GM13977 (cell line): ENCODE measurements at places on chromosomes 7 and 10.

GRCh38 chr10:95860166-95860940 is 47.4 kb upstream of the CC2D2B start:
- no peak for DNase-seq

DNA sequence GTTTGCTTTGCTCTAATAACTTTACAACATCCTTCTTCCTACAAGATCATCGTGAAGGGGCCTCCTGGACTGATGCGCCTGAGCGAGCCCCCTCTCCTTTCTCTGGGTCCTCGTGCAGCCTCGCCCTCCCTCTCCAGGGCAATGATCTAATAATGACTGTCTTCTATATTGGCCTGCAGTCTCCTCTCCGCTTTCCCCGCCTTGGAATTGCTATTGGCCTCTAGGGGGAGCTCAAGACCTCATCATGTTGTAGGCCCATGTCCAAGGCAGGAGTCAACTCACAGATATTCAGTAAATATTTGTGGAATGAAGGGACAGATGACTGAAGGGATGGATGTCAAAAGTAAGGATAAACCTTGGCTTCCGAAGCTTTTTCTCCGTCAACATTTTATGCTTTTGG is 1180.3 kb downstream of the TYW1 start:
- DNase-seq, result no peak

GRCh38 chr10:24603333-24603732 is 120.4 kb downstream of the ARHGAP21 start:
- DNase-seq, result no peak

GRCh38 chr10:8962249-8962648 is 907.8 kb downstream of the GATA3 start:
- DNase-seq, result no peak

DNA sequence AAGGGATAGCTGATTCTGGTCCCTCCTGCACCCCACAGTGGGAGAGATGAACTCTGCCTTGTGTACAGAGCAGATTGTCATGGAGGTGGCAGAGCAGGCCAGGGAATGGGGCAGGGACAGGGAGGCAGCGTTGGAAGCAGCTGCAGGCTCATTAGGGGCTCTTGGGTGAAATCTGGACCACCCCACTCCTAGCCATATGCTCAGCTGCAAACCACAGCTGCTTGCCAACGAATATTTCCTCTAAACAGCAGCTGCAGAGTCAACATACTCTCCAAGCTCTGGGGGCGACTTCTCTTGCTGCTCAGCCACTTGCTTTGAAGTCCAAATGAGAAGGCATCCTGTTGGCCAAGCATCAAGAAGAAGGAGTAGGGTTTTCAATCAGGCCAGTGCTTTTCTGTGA is 302.3 kb upstream of the AUTS2 start:
- no peak for DNase-seq

- peak; percentile 40 for DNase-seq
Measured at GRCh38 chr7:133434246-133434865, 181.5 kb downstream of the EXOC4 start.

GRCh38 chr7:111985798-111986197 is 220.4 kb downstream of the DOCK4 start:
- DNase-seq, result no peak

DNA sequence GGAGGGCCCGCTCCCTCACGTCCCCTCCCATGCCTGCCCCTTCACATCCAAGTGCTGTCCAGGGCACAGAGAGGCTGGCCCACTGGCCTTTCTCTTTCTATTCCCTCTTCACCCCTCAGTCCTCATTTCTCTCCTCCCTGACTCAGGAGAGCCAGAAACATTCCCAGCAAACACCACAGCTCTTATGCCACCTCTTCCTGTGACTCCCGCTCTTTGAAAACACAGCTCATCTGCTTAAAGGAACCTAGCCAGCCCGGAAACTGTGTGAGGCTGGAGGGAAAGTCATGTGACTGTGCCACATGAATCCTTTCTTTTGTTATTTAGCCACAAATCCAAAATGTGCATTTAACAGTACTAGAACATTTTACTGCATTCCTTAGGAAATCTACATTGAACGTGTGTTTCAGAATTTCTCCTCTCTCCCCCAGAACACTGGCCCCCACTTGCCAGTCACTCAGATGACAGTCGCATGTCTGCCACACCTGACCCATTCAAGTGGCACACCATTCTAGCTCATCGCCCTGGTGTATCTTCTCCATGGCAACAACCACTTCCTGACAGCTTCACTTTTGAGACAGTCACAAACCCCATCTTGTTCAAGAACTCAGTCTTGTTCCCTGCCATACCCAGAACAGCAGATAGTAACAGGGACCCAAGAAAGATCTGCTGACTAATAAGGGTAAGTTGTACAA is 42.8 kb downstream of the GRB10 start:
- DNase-seq, result no peak

- DNase-seq, result no peak
Measured at GRCh38 chr7:55498142-55498541, 74.2 kb downstream of the VOPP1 start.

DNA sequence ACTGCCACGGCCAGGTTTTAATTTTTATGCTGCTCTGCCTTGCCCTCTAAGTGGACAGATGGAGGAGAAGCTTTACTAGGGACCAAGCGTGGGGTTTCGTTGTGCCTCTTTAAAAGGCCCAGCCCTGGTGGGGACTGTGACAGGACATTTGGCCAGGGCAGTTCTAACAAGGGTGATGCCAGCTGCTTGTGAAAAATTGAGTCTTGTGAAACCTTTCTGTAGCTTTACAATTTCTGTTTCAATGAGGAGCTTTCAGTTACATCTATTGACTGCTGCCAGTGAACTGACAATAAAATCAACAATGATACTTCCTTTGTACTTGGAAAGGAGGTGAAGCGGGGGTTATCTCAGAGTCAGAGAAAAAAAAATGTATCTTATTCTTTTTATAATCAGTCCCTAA is 233.1 kb upstream of the CSTF2T start:
- no peak for DNase-seq

- no peak for DNase-seq
Measured at GRCh38 chr7:113179313-113179712, 61.0 kb upstream of the SMIM30 start.

GRCh38 chr10:124422742-124423141 is 4.0 kb upstream of the OAT start:
- DNase-seq, result no peak

- DNase-seq, result no peak
Measured at GRCh38 chr10:113099431-113100183, 149.6 kb downstream of the TCF7L2 start.

DNA sequence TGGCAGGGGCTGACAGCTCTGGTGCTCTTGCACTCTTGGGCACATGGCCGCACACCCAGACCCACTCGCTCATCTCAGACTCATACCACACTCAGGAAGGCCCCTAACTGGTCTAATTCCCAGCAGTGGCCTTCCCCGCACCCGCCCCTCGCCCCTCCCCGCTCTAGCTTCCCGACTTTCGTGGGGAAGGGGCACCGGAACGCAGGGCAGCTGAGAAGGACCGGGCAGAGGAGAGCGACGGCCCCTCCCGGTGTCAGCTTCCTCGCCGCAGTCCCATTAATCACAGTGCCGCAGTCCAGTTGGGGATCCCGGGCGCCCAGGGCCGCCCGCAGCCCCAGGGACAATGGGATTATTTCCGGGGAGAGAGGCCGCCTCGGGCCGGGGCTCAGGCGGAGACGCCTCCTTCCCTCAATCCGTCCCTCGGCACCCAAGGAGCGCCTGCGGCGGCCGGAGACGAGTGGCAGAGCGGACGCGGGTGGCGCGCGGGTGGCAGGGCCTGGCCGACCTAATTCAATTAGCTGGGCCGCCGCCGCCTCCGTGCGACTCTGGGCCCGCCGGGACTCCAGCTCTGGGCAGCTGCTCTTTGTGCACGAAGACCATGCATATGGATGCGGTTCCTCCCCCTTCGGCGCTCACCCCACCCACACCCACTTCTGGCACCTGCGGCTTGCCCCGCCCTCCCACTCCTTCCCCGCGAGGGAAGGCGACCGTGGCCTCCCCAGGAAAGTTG is 7.8 kb upstream of the TLX1 start:
- no peak for DNase-seq

DNA sequence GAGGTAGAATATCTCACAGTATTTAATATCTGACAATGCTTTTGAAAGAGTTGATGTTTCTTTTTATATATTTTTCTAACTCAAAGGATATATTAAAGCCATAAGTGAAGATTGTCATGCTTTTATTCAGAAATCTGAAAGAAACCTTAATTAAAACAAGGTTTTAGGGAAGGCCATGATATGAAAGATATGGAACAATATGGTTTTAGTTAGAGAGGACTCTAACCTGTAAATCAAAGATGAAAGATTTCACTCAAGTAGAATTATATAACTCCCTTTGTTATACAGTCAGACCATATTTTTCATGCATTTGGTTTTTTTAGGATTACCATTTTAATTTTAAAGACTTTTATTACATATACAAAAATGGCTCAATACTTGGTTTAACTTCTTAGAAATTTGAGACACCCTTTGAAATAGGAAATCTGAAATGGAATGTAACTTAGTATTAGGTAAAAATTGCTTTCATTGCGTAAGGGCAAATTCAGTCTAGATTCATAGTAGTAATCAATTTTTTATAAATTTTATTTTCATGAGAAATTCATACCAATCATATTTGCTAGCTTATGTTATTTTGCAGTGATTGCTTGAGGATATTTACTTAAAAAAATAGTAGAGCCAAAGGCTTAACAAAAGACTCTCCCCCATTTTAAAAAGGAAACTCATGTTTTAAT is 119.8 kb downstream of the TWIST1 start:
- DNase-seq, result no peak

DNA sequence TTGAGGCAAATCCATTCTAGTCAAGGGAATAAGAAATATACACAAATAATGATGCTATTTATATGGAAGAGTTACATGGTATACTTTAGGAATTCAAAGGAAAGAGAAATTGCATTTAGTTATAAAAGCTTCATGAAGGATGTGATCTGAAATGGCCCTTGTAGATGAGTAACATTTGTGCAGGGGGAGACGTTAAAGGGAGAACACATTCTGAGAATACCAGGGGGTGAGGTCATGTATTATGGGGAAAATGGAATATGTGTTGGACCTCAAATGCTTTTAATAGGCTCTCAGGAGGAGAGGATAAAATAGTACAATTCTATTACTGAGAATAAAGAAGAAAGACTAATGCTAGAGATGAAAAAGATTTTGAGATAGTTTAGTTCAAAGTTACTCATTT is 122.5 kb upstream of the NOBOX start:
- DNase-seq, result no peak

- no peak for DNase-seq
Measured at GRCh38 chr7:143395187-143396149, 13.2 kb downstream of the EPHA1 start.

DNA sequence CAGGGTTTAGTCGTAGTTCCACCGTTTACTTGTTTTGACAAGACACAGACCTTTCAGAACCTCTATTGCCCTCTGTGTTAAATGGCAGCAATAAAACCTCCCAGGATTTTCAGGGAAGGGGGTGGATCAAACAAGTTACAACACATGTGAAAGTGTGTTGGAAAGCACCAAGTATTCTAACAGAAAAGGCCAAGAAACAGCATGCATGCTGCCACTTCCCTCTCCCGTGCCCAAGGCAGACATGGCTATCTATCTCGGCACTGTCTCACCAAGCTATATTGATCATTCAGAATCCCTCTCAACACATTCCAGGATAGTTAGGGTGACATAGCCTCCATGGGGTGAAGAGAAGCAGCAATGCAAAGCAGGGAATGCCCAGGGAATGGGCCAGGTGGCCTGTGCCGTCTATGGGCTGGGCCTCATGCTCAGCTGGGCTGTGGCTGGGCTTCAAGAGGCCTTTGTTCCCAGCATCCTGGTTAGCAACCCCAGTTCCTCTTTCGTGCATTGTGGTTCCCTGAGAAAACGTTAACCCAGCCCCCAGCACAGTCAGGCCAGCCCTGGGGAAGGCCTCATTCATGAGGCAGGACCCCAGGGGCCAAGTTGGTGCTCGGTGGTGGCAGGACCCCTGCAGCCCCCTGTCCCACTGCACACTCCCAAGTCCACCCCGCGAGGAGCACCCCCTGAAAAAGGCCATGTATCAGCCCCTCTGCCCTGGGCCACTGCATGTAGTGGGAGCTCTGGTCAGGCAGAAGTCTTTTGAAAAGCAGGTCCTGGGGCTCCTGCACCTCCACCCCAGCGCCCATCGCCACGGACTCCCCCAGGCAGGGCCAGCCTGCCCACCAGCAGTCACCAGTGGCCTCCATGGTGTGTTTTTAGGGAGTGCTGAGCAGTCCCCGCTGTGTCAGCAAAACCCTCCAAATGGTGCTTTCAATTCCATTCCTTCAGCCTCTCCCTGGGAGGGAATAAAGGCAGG is 25.5 kb downstream of the VSIR start:
- peak; percentile 63 for DNase-seq

DNA sequence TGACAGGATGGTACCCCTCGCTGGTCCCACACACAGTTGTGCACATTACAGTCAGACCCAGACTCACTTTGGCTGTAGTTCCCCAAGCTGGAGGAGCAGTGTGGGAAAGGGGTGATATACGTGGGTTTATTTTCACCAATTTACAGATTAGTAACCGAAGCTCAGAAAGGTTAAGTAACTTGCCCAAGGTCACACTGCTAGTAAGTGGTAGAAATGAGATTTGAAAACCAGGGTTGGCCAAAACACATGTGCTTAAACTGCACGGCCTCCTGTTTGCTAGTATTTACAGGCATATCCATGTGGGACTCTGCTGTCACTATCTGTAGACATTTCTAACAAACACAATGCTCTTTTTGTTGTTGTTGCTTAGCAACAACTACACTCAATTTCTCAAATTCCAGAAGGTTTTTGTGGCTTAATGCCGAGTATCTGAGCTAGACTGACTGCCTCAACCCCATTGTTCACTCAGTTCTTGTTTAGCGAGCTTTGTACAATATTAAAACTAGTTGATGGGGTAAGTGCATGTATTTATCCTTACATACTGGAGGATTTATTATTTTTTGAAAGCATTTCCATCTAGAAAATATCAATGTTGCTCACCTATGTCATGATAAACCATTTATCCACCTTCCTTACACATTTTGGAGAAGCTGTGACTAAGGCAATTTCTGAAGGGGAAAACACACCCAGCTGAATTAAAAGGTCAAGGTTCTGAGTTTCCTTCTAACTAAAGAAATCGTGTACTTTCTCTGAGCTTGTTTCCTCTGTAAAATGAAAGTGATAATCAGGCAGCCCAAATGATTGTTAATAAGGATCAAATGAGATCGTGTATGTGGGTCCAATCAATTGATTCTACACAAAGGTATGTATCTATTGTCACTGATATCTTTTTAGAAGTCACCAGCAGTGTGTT is 5.3 kb upstream of the TMEM139 start:
- DNase-seq, result no peak

DNA sequence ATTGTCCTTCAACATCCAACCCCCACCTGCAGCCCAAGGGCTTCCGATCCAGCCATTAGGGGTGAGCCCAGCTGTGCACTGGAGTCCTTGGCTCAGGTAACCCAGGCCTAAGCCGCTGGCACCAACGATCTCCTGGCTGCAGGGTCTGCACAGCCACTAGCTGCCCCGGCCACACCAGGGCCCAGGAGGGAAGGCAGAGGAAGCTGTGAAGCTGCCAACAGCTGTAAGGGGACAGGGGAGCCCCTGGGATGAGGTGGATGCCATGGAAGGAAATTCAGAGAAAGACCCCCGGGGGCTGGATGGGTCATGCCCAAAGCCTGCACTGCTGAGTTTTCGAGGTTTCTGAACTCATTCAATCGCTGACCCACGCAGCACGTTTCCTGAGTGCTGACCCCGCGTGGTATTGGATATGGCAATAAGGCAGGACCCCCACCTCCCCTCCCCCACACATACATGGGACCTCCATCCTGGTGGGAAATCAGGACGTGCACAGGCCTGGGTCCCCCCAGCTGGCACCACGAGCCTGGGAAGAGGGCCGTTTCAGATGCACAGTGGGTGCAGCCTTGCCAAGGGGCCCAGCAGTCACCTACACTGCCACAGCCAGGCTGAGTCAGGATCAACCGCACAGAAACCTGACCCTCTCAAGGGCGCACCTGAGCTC is 170.3 kb downstream of the DIP2C start:
- no peak for DNase-seq

GRCh38 chr10:19719284-19719683 is 96.9 kb upstream of the PLXDC2 start:
- no peak for DNase-seq
